ENCODE measurements at places on chromosomes 13 and 19. TPM values are rescaled to one million over a fixed set of nuclear protein-coding genes. Genes with fewer than 3 reads are reported as not detected.

The MUC16 gene
- total RNA-seq: not detected

The OR7A5 gene
- total RNA-seq: not detected

The CYSLTR2 gene
- not detected for total RNA-seq

The LILRB2 gene
- not detected for total RNA-seq

The ZNF433 gene
- total RNA-seq: 3.2 TPM

The CCDC8 gene
- total RNA-seq: 11.9 TPM
